ENCODE measurements at places on chromosomes 5 and 9.

DNA sequence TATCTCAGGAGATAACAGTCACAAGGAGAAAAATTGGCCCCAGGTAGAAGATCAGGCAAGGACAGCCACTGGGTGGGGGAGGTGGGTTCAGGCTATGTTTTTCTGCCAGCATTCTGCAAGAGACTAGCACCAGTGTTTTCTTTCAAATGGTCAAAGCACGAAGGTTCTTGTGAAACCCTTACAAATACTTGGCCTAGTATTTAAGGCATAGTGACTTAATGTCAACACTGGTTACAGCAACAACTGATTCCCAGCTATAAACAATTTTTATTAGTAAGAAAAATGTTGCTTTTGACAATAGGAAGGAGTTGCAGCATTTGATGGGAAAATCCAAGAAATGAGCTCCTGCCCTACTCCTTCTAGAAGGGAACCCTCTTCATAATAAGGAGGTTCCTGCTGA lies 349.6 kb downstream of the SLIT3 start:
- DNase-seq = no peak

- no peak for DNase-seq
These were observed 185.9 kb downstream of the DMRT2 start for GRCh38 chr9:1236061-1236460.

DNA sequence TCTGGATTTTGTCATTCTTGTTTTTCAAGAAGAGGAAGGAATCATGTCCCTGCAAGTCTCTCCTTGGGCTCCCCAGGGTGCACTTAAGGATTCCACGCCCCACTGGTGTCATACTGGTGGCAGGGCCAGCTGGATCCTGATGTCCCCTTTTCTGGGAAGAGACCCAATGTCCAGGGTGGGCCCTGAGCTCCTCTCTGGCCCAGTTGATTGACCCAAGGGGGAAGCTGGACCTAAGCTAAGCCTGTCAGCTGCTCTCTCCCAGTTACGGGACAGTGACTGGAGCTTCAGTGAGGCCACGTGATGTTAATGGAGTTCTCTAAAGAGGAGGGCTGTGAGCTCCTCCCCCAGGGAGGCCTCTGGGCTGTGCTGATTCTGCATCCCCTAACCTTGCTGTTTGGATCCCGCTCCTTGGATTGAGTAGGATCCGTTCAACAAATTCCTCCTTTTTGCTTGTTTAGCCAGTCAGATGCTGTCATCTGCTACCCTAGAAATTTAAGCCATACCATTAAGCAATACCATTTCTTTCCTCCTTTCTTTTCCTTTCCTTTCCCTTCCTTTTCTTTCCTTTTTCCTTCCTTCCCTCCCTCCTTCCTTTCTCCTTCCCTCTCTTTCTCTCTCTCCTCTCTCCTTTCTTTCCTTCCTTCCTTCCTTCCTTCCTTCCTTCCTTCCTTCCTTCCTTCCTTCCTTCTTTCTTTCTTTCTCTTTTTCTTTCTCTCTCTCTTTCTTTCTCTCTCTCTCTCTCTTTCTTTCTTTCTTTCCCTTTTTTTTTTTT lies 17.2 kb downstream of the NKX2-5 start:
- no peak for DNase-seq

- no peak for DNase-seq
These were observed 46.7 kb upstream of the SPATA31C2 start for GRCh38 chr9:88184976-88185375.

GRCh38 chr9:8868632-8869031 lies 1069.1 kb upstream of the DMAC1 start:
- DNase-seq = no peak

GRCh38 chr5:75654693-75655295 lies 43.5 kb downstream of the ANKDD1B start:
- no peak for DNase-seq

GRCh38 chr5:83653669-83654068 lies 67.0 kb downstream of the HAPLN1 start:
- DNase-seq = no peak

- DNase-seq = no peak
These were observed 8.9 kb upstream of the FOXB2 start for GRCh38 chr9:77010527-77010926.

DNA sequence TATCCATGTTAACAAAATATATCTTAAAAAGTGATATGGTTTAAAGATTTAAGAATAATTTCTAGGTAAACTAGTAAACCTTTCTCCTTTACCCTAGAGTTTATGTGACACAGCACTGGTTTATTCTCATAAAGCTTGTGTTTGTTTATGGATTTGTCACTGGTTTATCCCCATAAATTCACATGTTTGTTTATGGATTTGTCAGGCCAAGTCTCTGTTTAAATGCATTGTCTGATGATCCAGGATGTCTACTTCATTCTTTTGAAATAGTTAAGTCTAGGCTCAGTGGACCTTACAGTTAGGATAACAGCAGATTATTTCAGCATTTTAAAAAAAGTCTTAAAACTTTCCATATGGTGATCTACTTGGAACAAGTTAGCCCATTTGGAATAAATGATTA lies 334.0 kb downstream of the ARRDC3 start:
- no peak for DNase-seq

DNA sequence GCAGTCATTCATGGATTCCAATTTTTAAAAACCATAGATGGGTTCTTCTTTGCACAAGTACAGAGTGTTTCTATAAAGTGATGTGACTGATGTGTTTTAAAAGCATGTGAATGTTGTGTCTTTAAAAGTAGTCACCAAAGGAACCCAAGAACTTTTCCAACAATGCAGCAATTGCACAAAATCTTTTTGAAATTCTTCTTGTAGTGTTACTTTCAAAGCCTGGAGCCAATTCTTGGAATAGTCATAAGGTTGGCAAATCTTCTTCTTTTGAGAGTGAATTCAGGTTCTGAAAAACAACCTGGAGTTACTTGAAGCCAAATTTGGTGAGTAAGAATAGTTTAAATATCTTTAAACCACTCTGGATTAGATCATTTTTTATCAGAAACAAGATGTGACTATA lies 10.5 kb downstream of the GRAMD2B start:
- DNase-seq = no peak

DNA sequence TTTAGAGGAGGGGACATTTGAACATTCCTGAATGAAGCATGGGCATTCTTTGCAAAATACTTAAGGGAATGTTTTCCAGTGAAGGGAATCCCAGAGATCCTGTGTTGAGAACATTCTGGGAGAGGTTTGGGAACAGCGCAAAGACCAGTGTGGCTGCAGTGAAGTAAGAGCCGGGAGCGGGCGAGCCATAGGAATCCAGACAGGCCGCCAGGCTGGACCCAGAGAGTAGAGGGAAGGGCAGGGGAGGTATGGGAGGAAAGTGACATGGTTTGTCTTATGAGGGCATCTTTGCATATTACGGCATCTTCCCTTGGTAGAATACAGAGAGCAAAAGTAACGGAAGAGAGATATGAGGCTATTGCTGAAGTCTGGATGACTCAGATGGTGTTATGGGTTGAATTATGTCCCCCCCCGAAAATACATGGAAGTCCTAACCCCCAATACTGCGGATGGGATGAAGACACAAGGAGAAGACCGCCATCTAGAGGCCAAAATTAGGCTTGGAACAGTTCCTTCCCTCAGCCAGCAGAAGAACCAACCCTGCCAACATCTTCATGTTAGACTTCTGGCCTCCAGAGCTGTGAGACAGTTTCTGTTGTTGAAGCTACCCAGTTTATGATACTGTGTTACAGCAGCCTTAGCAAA lies 268.2 kb downstream of the MAST4 start:
- DNase-seq = no peak

- no peak for DNase-seq
These were observed 844 bp upstream of the MCCC2 start for GRCh38 chr5:71586052-71586940.

DNA sequence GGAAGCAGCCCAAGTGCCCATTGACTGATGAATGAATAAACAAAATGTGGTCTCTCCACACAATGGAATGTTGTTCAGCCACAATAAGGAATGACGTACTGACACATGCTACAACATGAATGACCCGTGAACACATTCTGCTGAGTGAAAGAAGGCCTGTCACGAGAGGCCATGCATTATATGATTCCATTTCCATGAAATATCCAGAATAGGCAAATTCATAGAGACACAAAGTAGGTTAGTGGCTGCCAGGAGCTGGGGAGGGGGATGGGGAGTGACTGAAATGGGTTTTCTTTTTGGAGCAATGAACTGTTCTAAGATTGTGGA lies 41.4 kb downstream of the BICD2 start:
- no peak for DNase-seq

- DNase-seq = no peak
These were observed 18.6 kb upstream of the PLIN2 start for GRCh38 chr9:19145881-19146280.

DNA sequence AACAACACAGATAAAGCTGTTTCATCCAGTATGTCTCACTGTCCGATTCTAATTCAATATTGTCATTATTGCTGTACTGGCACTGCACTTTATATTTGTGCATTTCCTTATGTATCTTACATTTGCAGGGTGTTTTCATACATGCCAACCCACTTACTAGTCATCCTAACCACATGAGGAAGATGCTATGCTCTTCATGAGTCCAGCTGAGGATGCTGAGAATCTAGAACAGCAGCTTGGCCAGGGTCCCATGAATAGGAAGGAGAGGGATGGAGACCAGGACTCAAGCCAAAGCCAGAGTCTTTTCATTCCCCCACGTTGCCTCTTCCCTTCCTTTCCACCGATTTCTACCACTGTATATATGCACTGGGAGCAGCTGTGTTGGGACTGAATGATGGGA lies 292.8 kb upstream of the KLF4 start:
- DNase-seq = no peak

- no peak for DNase-seq
These were observed 120.5 kb downstream of the ADAMTS2 start for GRCh38 chr5:179224741-179225140.

- DNase-seq = no peak
These were observed 136.2 kb upstream of the TRIM32 start for GRCh38 chr9:116550696-116551436.

DNA sequence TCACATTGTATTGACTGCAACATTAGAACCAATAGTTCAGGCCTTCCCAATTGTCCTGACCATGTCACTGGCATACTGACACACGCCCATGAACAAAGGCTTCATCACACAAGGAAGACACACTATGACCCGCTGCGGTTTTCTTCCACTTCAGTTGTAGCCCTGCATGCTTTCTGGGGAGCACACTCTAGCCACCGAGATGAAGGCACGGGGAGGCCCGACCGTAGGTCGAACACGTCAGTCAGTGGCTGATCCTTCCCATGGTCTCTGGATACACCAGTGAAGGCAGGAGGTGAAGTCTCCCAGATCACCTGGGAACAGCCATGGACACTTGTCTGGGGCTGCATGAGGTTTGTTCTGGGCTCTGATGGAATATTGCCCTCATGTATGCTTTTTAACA lies 224.7 kb downstream of the FSTL4 start:
- DNase-seq = no peak

GRCh38 chr9:4011054-4011453 lies 288.8 kb downstream of the GLIS3 start:
- no peak for DNase-seq

- DNase-seq = no peak
These were observed 22.2 kb downstream of the KLF4 start for GRCh38 chr9:107467416-107467815.

- DNase-seq = no peak
These were observed 121.5 kb downstream of the MAST4 start for GRCh38 chr5:66717455-66718373.

DNA sequence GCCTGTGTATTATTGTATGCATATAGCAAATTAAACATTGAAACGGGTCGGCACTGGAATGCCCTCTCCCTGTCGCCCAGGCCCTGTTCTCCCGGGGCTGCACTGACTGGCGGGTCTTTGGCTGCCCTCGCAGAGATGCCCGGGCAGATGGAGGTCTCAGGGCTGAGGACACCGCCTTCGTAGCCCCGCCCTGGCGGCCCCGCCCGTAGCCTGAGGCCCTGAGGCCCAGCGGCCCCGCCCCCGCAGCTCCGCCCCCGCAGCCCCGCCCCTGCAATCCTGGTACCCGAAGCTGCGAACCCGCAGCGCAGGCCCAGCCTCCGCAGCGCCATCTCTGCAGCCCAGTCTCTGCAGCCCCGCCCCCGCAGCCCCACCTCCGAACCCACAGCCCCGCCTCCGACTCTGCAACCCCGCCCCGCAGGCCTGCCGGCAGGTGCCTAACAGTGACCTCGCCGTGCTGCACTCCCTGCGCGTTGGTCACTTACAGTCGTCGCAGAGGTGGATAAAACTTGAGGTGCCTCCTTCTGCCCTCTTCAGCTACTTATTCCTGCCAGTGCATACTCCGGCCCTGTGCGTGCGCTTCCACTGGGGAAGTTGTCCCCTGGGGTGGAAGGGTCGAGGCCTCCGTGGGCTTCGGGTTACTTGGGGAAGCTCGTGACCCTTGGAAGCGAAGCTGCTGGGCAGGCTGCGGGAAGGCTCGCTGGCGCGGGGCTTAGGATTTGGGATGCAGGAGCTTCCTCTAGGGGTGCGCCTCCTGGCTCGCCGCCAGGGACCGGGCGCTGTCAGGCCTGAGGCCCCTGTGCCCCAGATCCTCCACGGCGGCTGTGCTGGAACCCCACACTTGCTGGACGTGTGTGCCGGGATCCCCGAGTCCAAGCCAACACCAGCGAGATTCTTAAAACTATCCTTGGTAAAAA lies 72.3 kb downstream of the ICE1 start:
- DNase-seq = peak; percentile 19

DNA sequence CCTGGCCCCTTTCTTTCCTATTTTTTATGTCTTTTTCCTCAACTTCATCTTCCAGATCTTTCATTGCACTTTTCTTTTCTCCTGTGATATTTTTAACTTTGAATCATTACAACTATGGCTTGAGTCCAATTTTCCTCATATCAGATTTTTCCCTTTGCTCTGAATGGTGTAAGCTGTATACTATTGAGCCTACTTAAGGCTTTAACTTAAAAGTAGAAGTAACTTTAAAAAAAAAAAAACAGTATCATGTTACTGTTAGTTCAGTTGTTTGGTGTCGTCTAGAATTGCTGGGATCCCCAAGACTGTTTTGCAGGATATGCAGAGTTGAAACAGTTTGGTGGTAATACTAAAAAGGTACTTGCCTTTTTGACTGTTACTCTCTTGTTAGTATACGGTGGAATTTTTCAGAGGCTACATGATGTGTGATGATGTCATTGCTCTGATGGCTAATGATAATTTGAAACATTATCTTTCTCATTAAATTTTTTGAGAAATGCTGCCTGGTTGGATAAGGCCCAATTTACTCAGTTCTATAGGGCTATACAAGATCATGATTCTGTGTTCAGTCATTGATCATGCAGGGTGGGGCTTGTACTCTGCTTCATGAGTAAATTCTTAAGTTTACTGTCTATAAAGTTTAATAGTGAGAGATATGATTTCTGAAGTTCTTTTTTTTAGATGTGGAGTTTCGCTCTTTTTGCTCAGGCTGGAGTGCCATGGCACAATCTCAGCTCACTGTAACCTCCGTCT lies 8.8 kb downstream of the NAA35 start:
- no peak for DNase-seq

Measured in tibial nerve (tissue), 4 donors.